ENCODE measurements at places on chromosomes 13 and 19.

GRCh38 chr13:36945078-36945477 is 25.0 kb upstream of the SMAD9 start:
- no peak for DNase-seq

DNA sequence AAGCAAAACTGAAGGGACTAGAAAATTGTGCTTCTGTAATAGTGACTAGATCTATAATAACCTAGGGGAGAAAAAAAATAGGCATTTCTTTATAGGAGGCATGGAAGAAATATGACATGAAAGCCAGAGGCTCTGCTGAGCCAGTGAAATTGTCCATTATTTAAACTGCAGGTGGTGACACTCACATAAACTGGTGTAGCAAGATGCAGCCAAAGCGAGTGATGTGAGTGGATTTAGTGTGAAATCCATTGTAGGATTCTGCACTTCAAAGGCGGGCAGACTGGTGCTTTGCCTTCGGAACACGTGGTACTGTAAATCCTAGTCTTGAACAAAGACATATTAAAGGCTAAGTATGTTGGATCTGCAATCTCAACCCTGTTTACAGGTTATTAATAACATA is 361.9 kb downstream of the TBC1D4 start:
- DNase-seq, result no peak

- peak; percentile 39 for DNase-seq
Observed at GRCh38 chr19:38496603-38497487, 63.4 kb downstream of the RYR1 start.

GRCh38 chr19:34373601-34374288 is 8.7 kb downstream of the GPI start:
- DNase-seq, result no peak

GRCh38 chr19:23823952-23824389 is 65.3 kb upstream of the ZNF681 start:
- DNase-seq, result no peak
